Hypothalamus (tissue), 51 donors: ENCODE measurements at places on chromosomes 16 and 17.

DNA sequence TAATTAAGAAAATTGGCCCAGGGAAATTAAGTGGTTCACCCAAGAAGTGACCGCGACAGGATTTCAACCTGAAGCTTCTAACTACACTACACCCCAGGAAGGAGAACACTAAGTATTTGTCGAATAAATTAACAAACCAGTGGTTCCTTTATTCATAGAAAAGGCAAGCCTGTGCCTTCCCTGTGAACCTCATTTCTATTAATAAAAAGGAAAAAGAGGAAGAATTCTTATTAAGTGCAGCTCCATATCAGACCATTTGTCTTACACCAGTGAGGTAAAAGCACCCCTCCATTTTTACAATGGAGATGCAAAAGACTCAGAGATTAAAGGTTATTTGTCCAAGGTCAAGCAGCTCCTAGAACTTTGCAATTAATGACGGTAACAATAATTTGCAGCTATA lies 1.7 kb downstream of the COPS3 start:
- no peak for DNase-seq

DNA sequence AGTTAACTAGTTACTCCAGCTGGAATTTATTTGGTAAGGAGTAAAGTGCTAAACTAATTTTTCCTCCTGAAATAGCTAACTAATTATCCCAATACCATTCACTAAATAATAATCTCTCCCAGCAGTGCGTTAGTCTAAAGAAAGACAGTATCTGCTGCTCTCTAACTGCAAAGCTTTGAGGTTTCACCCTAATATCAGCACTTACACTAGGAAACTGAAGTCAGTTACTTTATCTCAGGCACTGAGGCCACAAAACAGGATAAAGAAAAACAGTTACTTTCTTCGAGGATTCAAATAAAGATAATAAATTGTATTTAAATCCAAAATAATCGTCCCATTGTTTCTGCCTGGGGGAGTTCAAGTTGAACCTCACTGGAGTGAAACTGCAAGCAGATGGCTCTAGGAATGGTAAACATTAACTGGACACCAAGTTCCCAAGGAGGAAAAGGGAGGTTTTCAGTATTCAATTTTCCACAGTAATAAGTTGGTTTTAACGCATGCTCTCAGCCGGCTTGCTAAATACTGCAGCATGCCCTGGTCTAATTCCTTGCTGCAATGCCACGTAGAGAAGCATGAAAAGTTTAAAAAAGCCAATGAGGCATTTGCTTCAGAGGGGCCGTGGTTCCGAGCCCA lies 20.0 kb upstream of the FOXJ1 start:
- DNase-seq = no peak

DNA sequence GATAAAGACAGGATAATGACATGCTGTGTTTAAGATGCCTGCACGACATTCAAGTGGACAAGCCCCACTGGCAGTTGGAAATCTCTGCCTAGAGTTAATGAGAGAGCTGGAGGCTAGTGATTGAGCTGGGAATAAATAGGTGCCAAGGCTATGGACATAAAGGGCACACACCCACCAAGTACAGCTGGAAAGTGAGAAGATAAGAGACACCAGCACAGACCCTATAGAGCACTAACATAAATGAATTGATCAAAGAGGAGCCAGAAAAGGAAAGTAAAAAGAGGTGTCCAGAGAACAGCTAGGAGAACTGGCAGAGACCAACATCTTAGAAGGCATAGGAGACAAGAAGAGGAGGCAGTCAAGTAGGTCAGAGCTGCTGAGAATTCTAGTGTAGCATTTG lies 101.2 kb downstream of the YPEL2 start:
- no peak for DNase-seq

DNA sequence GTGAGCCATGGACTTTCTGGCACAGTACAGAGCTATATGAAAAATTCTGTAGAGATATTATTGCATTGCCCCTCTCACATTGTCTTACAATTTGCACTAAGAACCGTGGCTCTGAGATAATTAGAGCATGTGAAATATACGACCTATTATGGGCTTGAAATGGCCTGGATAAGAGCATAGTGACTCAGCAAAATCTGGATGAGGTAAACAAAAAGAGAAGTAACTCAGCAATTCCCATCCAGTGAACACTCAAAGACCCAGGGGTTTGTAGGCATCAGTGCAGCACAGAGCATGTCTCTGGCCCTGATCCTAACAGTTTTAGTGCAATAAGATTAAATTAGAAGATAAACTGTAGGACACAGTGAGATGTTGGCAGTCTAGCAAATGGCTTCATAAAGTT lies 317.2 kb upstream of the MYOCD start:
- no peak for DNase-seq

- DNase-seq = no peak
These were observed 28.8 kb downstream of the CCL4 start for GRCh38 chr17:36132421-36132831.

DNA sequence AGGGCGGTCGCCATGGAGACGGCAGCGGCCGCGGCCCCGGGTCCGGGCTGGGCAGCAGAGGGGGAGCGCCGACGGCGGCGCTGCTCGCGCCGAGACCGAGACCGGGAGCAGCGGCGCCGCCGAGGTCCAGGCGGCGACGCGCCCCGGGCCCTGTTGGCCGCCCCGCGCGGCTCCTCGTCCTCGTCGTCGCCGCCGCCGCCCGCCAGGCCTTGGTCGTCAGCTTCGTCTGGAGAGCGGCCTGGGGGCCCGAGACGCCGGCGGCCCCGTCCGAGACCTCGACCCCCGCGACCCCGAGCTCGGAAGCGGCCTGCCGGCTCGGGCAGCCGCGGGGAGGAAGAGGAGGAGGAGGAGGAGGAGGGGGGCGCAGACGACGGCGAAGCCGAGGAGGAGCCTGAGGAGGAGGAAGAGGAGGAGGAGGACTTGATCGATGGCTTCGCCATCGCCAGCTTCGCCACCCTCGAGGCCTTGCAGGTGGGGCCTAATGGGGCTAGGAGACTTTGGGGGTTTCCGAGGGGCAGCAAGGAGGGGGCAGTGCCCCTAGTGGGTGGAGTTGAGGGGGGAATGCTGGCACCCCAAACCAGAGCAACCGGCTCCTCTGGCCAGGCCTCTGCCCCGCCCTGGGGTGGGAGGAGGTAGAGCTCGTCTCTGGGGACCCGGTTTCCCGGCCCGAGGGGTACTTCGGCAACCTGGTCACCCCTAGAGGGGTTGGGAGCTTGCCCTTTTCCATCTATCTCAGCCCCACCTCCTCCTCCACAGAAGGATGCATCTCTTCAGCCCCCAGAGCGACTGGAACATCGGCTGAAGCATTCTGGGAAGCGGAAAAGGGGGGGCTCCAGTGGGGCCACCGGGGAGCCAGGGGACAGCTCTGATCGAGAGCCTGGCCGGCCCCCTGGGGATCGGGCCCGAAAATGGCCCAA lies 1.5 kb downstream of the FBRS start:
- no peak for DNase-seq

GRCh38 chr17:8708025-8708461 lies 36.6 kb downstream of the CCDC42 start:
- DNase-seq = no peak

DNA sequence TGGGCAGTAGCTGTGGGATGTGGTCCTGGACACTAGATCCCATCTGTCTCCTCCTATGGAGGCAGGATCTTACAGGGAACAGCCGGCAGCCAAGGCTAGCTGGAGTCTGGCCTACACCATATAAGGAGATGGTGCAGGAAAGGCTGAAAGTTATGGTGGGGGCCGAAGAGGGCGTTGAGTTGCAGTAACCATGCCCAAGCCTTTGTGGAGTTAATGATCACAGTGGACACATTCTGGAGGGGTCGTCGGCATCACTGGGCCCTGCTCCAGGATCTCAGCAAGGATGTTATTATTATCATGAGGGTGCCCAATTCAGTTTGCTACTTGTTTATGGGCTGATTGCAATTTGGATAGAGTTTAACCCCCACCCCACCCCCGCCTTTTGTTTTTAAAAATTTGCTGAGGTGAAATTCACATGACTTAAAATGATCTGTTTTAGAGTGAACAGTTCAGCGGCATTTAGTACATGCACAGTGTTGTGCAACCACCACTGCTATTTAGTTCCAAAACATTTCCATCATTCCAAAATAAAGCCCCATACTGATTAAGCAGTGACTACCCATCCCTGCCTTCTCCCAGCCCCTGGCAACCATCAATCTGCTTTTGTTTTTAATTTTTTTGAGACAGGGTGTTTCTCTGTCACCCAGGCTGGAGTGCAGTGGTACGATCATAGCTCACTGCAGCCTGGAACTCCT lies 184.3 kb upstream of the CACNG3 start:
- DNase-seq = no peak

DNA sequence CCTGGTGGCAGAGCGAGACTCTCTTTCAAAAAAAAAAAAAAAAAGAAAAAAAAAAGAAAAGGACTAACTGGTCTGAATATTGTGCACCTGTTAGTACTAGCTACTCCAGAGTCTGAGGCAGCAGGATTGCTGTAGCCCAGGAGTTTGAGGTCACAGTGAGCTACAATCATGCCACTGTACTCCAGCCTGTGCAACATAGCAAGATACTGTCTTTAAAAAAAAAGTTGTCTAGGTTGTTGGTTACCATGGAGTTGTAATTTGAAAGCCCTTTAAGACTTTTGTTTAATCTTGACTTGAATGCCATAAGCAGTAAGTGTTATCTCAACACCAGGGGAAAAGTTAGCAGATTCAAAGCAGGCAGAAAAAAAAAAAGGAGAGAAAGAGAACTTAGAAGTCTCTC lies 10.9 kb upstream of the C16orf54 start:
- no peak for DNase-seq
